ENCODE measurements at places on chromosomes 7 and 10. TPM values are rescaled to one million over a fixed set of nuclear protein-coding genes. Genes with fewer than 3 reads are reported as not detected.

DNA sequence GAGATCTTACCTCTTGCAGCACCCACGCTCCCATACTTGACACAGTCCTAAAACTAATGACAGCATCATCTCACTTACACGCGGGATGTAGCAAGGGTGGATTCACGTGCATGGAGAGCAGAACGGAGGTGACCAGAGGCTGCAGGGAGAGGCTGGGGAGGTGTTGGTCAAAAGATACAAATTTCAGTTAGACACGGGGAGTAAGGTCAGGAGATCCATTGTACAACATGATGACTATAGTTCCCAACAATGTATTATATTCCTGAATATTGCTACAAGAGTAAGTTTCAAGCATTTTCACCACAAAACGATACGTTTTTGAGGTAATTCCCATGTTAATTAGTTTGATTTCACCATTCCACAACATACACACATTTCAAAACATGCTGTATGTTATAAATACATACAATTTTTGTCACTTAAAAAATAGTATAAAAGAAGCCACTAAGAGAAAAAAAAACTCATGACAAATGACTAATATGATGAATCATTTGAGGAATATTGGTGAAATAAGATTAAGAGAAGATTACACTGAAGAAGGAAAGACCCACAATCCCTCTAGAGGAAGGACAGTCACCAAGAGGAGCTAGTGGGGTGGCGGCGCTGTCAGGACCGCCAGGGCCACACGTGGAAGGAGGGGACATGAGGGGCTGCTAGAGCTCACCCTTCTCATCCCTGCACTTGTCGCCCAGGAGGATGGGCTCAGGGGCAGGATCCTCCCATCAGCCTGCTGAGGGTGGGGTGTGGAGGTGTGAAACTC, 49.4 kb upstream of the EGFR start:
- no peak for DNase-seq

- no peak for DNase-seq
These were observed 226.0 kb downstream of the TCF7L2 start for GRCh38 chr10:113175756-113176651.

DNA sequence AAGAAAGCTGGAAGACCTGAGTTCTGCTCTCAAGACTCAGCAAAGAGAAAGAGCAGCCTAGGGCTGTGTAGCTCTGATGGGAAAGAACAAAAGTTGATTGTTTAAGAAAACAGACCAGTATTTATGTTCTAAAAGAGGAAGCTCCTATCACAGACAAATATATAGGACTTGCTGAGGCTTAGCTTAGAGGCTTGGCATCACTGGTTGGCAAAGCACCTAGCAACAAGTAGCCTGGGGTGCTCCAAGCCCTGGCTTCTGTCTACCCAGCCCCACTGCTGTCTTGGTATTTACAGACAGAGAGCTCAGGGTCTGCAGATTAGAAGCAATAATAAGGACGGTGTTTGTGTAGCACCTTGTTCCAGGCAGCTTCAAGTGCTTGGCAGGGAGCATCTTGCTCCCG, 36.9 kb upstream of the CCDC3 start:
- DNase-seq: no peak

GRCh38 chr10:76546411-76546810, 1091.2 kb downstream of the KCNMA1 start:
- no peak for DNase-seq

GRCh38 chr7:32164341-32164996, 94.3 kb upstream of the PDE1C start:
- peak; percentile 5 for DNase-seq

DNA sequence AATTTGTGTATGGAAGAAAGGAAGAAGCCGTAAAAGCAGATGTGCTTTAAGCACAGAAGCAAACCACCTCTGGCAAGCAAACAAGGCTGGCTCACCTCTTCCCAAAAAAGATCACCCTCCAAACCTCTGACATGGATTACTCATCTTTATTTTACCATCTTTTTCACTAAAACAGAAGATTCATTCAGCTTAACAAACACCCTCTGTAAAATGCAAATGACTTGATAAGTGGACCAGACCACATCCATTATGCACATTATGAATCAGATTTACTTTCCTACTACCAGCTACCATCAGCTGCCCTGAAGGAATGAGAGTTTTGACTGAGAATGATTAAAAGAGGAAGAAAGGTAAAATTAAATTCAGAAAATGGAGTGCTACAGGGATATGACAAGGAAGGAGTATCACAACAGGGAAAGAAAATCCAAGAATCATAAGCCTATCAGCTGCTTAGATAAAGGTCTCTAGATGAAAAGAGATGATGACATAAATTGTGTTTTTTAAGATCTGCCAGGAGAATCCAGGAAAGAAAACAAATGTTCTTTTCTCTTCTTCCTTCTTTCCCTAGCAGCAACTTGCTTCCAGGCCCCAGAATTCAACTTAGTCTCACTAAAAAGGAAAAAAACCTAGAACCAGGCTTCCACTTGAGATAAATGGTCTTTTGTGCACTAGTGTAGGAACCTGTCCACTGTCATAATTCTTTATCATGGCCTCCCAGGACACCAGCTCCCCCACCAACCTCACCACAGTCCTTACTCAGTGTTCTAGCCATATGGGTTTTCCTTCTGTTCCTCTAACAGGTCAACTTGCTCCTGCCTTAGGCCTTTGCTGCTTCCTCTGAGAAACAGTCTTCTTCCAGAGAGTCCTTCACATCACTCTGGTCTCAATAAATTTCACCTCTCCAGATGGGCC, 47.4 kb downstream of the JAZF1 start:
- no peak for DNase-seq

DNA sequence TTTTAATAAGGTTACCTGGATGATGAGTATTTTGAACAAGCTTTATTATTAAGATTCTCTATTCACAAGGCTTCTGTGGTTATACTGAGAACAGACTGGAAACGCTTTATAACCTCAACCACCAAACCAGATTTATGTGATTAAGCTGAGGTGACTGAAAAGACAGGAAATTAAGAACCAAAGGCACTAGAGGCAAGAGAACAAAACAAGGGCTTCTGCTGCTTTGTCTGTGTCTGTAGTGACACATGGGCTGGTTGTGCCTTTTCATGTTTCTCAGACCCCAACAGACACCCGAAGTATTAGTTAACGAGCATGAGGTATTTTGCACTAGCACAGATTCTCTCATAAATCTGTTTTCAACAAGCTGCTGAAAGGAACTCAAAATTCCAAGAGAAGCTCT, 64.4 kb downstream of the RAPGEF5 start:
- DNase-seq: no peak

DNA sequence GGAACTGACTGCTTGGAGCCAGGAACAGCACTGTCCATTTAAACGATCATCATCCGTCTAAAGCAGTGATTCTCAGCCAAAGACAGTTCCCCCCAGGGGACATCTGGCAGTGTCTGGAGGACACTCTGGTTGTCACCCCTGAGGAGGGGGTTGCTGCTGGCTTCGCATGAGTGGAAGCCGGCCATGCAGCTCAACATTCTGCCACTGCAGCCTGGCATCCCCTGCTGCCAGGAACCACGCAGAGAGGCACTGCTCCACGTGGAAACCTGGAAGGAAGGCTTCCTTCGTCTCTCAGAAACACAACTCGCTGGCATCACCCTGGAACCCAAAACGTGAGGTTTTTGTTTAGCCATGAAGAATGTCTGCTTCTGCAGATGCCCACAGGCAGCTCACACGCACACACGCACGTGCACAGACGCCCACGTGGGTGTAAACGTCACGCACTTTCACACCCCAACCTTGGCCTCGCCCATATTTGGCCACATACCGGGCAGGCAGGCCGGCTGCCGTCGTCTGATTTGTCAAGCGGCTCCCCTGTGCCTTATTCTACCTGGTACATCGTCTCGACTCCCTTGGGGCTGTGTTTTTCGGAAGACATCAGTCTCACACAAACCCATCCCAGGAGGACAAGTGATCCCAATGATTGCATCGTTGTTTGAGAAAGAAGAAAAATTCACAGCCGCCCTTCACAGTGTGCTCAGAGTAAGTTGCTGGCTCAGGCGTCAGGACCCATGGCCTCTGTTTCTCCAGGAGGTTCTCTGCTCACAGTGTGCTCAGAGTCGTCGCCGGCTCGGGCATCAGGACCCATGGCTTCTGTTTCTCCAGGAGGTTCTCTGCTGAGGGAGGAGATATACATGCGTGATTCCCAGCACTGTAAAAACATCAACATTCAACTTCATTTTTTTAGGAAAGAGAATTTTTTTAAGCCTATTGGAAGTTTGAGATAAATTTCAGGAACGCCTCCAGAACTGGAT, 127.2 kb upstream of the PPP2R2D start:
- DNase-seq: no peak

- no peak for DNase-seq
These were observed 129.7 kb downstream of the SEMA3E start for GRCh38 chr7:83519240-83519639.

DNA sequence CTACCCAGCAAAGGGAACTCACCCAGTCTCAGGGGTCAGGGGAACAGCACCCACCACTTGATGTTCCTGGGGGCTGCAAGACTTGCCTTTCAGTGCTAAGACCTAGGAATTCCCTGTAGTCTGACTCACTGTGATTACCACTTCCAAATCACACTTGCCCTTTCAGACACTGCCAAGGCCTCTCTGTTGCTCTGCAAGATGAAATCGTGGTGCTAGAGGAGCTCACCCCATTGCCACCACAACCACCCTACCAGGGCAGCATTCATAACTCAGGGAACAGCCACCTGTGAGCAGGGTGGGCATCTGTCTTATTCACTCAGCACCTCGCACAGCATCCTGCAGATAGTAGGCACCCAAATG, 36.5 kb downstream of the XPNPEP1 start:
- DNase-seq: no peak

DNA sequence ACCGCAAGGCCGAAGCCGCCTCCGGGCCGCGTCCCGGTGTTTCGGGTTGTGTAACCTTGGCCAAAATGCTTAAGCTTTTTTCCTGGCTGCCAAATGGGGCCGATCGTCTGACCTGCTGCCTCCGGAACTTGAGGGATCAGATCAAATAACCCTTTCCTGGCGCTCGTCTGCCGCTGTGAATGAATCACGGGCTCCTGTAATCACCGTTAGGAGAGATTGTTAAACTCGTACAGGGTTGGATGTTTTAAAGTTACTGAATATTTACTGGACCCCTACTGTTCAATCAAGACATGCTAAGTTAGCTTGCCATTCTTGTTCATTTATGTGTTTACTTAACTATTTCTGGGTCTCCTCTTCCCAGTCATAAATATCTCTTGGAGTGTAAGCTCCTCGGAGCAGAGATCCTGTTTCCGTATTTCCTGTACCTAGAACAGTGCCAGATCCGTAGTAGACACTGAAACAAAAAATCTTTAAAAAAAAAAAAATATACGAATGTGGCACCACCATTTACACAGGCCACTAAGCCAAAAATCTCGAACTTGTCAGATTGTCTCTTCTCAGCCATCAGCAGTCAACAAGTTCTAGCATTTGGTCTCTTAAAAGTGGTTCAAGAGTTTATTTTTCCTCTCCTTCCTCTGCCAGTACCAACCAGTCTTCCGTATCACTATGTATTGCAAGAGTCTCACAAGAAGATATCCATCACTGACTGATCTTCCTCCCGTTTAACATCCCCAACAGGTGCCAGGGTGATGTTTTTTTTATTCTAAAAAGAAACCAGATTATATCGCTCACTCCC, 650 bp upstream of the TM9SF3 start:
- peak; percentile 84 for DNase-seq

The TNS3 gene
- 66.7 TPM for polyA plus RNA-seq

The GOLGA7B gene
- 3.9 TPM for polyA plus RNA-seq

The RAPGEF5 gene
- 29.8 TPM for polyA plus RNA-seq

The DOCK4 gene
- 8.1 TPM for polyA plus RNA-seq

The SPDYE9 gene
- 0.37 TPM for polyA plus RNA-seq

The KEL gene
- 181 TPM for polyA plus RNA-seq

The KIAA1549 gene
- polyA plus RNA-seq: 3.9 TPM
